ENCODE measurements at places on chromosomes 13 and 19.

- no peak for DNase-seq
Observed at GRCh38 chr19:41123716-41124294, 9.6 kb downstream of the CYP2F1 start.

DNA sequence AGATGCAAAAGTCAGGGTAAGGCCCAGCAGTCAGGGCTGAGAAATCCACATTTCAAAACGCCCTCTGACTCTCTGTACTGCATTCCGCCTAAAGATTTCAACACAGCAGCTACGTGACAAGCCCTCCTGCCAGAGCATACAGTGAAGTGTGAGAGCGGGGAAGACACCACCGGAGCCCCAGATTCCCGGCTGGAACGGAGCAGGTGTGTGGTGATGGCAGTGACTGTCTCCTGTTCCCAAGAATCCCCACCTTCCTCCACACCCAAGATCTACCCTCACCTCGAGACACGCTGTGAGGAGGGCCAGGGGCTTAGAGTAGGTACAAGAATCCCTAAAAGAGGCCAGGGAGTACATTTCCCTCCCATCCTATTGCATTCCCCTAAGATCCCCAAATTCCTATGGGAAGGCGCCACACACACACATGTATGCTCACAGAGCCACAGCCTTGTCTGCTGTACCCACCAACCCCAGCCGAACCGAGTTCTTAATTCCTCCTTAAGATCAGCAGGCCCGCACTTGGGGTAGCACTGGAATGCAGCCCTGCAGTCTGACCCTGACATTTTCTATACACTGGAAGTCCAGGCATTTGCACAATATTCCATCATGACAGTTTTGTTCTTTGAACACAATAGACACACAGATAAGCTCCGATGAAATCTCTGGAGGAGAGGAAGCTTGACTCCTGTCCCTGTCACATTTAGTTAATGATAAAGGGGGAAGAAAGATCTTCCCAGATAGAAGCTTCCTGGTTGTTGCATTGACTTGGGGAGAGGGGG, 102.9 kb downstream of the FOXO1 start:
- no peak for DNase-seq

DNA sequence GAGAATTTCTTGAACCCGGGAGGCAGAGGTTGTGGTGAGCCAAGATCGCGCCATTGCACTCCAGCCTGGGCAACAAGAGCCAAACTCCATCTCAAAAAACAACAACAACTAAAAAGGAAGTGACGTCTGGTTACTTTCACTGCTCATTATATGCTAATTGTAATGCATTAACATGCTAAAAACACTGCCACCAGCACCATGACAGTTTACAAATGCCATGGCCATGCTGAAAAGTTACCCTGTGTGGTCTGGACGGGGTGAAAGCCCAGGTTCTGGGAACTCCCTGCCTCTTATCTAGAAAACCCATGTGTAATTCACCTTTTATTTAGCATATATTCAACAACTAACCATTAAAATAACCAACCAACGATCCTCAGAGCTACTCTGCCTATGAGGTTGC, 28.1 kb downstream of the CPT1C start:
- no peak for DNase-seq

- no peak for DNase-seq
Observed at GRCh38 chr13:48629277-48629676, 24.5 kb upstream of the CYSLTR2 start.

DNA sequence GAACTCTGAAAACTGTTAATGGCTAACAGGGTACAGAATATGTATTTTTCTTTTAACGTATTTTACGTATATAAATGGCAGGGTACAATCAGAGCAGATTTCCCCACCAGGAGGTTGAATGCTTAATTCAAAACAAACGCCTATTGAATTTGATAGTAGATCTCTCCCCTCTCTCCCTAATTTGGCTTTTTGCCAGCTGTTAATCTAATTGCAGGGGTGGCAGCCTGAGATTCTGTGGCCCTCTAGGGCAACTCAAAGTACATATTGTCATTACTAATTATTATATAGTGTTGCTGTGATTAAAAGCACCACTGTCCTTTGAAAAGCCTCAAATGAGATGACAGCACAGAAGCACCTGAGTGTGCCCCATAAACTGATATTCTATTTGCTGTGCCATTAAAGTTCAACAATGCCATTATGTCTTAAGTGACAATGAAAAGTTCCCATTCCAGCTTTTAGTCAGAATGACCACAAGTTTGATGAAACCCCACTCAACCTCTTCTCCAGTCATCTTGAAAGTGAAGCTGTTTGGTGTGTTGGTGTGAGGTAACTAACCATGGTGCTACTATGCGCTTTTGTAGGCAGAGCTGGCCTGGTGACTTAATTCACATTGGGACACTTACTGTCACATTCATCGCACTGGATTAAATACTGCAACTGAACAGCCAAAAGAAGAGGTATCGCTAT, 351.4 kb downstream of the KCNRG start:
- peak; percentile 57 for DNase-seq

GRCh38 chr13:36192166-36192565, 22.2 kb downstream of the SOHLH2 start:
- DNase-seq = no peak

DNA sequence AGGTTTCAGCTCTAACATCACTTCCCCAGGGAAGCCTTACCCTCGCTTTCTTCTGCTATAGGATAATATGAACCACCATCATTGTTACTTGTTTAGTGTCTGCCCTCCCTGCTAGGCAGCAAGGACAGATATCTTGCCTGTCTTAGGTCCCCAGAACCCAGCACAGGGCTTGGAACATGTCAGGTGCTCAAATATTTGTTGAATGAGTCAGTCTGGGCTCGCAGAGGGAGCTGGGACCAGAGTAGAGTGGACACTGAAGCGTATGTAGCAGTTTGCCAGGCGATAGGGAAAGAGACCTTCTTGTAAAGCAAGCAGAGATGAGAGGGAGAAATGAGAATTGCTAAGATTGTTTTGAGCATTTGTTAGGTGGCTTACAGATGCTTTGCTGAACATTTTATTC, 11.7 kb downstream of the BCKDHA start:
- DNase-seq = no peak

GRCh38 chr13:73157031-73157430, 98.2 kb downstream of the KLF5 start:
- DNase-seq = no peak

DNA sequence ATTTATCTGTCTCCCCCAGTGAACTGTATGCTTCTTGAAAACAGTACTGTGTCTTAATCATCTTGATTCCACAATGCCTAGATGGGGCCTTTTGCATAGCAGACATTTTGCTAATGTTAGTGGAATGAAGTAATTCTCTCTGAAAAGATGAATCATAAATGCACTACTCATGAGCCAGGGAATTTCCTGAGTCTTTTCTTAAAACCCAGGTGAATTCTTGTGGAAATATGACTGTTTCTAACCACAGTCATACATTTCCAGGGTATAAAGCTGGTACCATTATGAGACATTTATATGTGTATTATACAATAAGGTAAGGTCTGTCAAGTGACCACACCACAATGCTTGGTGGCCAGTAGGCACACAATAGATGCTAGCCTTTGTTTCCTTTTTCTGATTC, 5.5 kb upstream of the KCTD4 start:
- DNase-seq = peak; percentile 12

DNA sequence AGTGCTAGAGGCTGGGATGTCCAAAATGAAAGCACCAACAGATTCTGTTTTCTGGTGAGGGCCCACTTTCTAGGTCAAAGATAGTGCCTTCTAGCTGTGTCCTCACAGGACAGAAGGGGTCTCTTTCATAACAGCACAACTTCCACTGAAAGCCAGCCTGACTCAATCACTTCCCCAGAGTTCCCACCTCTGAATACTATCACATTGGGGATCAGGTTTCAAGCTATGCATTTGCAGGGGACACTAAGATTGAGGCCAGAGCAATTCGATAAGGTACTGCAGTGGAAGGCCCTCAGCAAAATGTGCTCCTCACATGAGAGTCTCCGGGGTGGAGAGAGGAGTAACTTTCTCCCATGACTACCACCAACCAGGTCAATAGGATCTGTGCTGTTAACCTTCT, 1501.5 kb downstream of the EFNB2 start:
- no peak for DNase-seq

DNA sequence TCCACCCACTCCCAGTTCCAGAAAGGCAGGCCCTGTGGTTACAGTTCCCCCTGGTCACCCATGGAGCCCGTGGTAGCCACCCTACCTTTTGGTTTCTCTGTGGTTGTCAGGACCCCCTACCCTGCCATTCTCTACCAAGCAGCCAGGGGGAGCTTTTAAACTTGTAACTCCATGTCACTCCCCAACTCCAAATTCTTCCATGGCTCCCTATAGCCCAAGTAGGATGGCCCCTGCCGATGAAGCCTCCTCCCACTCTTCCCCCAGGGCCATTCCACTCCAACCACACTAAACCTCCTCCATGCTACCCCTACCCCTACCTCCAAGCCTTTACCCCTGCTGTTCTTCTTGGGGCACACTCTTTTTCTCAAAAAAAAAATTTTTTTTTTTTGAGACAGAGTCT, 2.2 kb downstream of the S1PR2 start:
- peak; percentile 47 for DNase-seq

DNA sequence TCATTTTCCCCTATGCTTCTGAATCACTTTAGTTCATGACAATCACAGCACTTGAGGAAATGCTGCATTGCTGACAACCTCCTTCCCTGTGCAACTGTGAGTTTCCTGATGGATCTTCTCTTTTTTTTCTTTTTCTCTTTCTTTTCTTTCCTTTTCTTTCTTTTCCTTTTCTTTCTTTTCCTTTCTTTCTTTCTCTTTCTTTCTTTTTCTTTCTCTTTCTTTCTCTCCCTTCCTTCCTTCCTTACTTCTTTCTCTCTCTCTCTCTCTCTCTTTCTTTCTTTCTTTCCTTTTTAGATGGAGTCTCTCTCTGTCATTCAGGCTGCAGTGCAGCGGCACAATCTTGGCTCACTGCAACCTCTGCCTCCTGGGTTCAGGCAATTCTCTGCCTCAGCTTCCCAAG, 247.9 kb upstream of the HTR2A start:
- no peak for DNase-seq

- no peak for DNase-seq
Observed at GRCh38 chr13:110546378-110546777, 15.1 kb downstream of the RAB20 start.

DNA sequence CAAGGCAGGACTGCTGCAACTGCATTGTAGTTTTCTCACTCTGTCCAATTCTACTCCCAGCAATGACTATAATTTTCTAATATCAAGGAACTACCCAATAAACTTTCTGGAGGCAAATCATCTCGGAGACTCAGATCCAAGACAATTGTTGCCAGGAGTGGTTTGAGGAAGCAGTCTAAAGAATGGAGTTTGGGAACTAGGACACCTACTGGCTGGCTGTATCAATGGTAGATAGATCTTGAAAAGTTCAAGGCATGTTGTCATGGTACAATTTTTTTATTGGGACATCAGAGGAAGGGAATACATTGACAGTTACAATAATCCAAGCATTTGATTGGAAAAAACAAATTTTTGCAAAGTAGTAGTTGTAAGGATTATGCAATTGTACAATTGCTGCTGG, 648.3 kb upstream of the SLITRK6 start:
- no peak for DNase-seq

GRCh38 chr13:25881971-25882451, 169.8 kb downstream of the SHISA2 start:
- no peak for DNase-seq

- DNase-seq = no peak
Observed at GRCh38 chr13:51689663-51689996, 105.4 kb downstream of the WDFY2 start.

DNA sequence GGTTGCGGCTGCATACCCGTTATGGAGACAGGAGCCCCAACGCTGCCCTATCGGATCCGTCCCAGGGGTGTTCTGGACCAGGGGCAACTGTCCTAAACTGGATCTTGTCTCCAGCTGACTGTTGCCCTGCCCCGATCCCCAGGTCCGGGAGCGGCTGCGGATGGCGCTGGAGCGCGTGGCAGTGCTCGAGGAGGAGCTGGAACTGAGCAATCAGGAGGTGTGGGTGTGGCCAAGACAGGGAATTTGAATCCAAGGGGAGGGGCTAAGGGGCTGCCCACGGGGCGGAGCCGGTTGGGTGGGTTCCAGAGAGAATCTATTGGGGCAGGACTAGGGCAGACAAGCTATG, 9.9 kb downstream of the PPFIA3 start:
- DNase-seq = no peak

GRCh38 chr19:46043519-46043918, 2.7 kb upstream of the IGFL4 start:
- no peak for DNase-seq

DNA sequence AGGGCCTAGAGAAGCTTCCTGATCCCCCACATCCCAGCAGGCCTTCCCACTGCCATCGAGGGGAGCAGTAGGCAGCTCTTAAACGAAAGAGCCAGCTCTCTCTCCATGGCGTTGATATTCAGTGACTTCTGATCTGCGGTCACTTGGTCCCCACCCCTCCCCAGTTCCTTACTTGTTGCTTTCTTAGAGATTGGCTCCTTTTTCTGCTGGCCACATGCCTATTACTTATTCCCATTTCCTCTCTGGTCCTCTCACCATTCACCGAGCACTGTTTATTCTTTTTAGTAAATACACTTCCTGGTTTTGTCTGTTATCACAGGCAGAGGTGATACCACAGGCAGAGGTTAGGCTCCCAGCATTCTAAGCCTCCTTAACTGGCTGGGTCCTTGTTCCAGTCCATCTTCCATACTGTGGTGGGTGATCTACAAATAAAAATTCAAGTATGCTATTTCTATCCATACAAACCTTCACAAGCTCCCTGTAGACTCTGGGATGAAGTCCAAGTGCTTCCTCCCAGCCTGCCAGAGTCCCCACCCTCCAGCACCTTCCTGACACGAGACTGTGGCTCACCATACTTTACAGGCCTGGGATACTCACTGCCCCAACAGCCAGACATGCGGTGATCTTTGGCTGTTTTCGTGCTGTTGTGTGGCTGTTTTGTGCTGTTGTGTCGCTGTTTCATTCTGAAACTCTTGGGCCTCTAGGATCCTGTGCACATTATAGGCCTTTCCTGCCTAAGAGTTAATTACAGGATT, 315.9 kb downstream of the ATP8A2 start:
- no peak for DNase-seq

GRCh38 chr13:24899601-24900000, 135.6 kb downstream of the RNF17 start:
- DNase-seq = no peak

GRCh38 chr13:70755456-70755855, 647.2 kb upstream of the KLHL1 start:
- no peak for DNase-seq

DNA sequence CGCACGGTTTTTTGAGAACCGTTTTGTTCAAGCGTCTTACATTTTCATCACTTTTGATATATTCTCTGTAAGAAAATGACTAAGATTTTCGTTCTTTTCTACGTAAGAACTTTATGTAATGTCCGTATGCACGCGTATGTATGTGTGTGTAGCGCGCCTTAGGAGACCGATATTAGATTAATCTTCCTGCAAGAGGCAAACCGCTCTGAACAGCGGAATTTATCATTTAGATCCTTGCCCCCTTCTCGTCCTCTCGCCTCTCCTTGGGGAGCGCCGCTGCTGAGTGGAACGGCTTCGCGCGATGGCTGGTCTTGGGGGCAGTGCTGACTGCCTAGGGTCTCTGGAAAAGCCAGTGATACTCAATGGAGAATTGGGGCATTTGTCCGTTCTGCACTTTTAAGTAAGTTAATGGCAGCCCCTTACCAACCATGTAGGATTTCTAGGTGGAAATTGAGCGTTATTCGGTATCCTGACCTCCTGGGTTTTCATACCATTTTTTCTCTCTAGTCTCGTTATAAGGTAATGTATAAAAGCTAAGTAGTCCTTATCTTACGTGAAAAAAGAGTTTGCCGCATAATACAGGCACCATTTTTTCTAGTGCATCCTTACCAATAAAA, 4.7 kb downstream of the MAB21L1 start:
- DNase-seq = no peak

GRCh38 chr19:7132054-7132453, 62.6 kb downstream of the ZNF557 start:
- no peak for DNase-seq

GRCh38 chr13:30381049-30381448, 41.2 kb upstream of the UBE2L5 start:
- no peak for DNase-seq
